ENCODE measurements at places on chromosomes 12 and 14.

- DNase-seq: no peak
Measured at GRCh38 chr12:93126069-93126474, 197.0 kb upstream of the EEA1 start.

DNA sequence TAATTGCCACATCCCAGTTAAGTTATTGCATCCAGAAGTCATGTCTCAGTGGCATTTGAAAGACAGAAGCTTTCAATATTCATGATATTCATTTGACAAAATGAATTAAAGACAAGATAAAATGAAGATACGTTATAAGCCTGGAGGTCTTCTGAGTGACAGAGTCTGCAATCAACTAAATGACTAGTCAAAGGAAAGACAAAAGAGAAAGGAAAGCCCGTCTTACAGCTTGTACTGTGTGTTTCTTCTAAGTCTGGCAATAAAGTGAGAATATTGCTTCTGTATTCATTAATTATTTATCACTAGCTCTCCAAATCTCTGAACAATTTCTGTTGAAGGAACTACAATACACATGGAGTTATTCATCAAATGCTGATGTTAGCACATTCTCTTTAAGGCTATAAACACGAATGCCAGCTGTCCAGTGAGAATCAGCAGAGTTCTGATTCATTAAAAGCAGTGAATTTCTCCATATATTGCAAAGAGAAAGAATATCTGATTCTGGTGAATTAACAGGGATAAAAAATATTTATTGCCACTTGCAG, 70.7 kb downstream of the ATXN7L3B start:
- DNase-seq: no peak

- no peak for DNase-seq
Measured at GRCh38 chr12:14279845-14280244, 85.6 kb upstream of the ATF7IP start.

- no peak for DNase-seq
Measured at GRCh38 chr12:67433385-67434175, 164.4 kb downstream of the CAND1 start.

GRCh38 chr12:116358893-116359761, 81.6 kb upstream of the MED13L start:
- peak; percentile 91 for DNase-seq

DNA sequence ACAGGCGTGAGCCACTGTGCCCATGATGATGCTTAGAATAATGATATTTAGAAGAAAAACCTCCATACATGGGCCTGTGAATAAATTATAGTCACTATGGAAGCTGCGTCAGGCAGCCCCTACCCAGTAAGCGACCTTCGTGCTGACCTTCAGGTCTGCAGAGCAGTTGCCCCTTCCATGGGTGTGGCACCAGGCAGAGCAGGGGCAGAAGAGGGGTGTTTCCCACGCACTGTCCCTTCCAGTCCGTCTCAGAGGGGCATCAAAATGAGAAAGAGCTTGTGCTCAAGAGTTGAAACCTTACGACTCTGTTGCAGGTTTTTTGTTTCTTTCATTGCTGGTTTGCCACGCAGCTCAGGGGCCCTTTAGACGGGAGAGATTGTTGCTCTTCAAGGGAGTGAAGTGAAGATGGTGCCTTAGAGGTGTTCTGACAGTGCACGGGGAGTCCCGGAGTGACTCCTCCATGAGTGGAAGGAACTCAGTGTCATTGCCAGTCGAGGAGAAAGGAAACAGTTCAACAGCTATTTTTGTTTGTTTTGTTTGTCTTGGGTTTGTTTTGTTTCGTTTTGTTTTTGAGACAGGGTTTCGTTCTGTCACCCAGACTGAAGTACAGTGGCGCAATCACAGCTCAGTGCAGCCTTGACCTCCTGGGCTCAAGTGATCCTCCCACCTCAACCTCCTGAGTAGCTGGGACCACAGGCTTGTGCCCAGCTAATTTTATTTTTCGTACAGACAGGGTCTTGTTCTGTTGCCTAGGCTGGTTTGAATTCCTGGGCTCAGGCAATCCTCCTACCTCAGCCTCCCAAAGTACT, 13.9 kb downstream of the CKB start:
- DNase-seq: no peak

DNA sequence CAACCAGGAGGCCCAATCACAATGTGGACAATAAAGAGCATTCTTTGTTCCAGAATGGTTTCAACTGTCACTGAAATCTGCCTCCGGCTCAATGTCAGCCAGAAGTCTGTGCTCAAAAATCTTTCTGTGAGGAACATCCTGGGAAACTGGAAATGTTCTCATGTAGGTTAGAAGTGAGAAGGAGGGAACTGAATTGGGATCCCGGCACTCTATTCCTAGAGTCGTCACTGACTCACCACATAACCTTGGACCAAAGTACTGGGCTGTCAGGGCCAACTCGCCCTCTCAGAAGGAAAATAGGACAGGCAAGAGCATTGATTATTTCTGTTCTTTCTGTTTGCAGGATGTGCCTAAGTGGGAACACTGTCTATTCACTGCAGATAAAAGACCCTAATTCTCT, 57.6 kb downstream of the PRKAB1 start:
- no peak for DNase-seq

DNA sequence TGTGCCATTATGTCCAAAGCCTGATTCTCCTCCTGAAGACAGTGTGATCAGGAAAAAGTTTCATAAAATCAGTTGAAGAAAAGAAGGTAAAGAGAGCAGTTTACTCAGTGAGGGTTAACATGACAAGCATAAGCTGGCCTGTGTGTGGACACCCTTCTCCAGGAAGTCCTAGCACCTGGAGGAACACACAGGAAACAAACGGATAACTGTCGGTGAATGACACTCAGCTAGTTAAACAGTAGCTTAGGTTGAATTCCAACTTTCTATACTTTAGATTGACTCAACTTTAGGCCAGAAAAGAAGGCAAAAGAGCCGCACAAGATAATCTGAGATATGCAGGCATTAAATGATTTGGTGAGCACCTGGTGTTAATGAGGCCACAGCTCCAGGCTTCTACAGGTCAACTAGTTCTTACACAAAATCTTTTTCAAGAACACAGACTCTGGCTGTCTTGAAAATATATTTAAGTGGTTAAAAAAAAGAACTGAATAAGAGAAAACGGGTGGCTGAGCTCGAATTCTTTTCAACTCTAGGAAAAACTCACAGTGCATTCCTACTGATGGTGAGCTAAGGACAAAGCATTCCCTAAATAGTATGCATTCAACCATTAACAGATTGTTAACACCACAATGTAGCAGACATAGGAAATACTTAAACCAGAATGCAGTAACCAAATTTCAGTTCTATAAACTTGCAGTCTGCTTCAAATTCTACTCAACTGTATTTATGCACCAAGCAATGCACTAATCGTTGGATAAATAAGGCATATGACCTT, 56.9 kb upstream of the TSPAN8 start:
- DNase-seq: no peak

GRCh38 chr14:79407572-79407971, 803.7 kb downstream of the DIO2 start:
- no peak for DNase-seq

- no peak for DNase-seq
Measured at GRCh38 chr12:50618864-50619609, 114.3 kb downstream of the DIP2B start.

DNA sequence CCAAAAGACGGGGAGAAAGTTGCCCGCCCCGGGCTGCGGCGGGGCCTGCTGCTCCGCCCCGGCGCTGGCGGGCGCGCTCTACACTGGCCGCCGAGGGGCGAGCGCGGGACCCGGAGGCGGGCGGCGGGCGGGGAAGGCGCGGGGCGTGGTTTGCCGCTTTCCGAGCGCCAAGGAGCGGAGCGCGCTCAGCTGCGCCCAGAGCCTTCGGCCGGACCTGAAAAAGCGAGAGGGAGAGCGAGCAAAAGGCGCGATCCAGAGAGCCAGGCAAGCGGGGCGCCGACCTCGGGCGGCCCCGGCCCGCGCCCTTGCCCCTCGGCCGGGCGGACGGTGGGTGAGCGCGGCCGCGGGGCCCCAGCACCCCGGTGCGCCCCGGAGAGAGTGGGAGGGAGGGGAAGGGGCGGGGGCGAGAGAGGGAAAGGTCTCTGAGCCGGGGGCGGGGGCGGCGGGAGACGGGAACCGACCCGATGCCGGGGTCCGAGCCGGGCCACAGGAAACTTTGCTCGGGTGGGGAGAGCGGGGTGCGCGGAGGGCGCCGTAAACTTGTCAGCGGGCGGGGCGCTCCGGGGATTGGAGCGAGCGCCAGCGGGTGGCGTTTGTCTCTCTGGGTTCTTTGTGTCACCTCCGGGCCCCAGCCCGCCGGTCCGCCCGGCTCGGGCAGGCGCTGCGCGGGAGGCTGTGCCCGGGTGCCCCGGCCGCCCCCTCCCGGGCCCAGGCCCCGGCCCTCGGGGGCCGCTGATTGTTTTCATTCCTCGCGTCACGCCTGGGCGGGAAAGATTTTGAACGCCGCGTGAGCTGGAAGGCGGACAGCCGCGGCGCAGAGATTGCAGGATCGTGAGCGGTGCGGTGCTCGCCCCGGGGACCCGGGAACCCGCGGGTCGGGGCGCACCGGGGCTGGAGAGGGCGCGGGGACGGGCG, at the start of gene SYNE2:
SYNE2 (plus strand) TSS at position 188 of the 915 bp plus-strand sequence. CDS start 56,145 bp downstream, outside the sequence.
- peak; percentile 55 for DNase-seq

DNA sequence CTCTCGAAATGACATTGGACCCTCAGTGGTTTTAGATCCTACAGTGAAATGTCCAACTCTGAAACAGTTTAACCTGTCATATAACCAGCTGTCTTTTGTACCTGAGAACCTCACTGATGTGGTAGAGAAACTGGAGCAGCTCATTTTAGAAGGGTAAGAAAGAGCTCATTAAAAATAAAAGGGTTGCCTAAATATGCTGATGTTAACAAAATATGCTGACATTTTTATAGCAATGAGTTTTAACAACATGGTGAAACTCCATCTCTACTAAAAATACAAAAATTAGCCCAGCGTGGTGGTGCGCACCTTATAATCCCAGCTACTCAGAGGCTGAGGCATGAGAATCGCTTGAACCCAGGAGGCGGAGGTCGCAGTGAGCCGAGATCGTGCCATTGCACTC, 73.5 kb downstream of the LRRK2 start:
- no peak for DNase-seq

DNA sequence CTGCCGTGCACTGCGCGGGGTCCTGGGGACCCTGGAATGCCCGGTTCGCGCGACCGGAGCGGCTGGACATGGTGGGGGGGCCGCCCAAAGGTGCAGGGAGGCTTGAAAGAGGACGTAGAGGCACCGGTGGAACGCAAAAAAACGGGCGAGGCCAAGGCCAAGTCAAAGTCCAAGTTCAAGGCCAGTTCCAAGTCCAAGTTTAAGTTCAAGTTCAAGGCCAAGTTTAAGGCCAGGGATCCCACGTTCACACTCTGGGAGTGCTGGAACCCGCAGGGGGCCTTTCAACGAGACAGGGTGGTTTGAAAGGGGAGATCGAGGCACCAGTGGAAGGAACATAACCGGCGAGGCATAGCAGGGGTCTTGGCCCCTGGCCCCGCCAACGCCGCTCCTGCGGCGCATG, 317.6 kb downstream of the ALG10 start:
- no peak for DNase-seq

DNA sequence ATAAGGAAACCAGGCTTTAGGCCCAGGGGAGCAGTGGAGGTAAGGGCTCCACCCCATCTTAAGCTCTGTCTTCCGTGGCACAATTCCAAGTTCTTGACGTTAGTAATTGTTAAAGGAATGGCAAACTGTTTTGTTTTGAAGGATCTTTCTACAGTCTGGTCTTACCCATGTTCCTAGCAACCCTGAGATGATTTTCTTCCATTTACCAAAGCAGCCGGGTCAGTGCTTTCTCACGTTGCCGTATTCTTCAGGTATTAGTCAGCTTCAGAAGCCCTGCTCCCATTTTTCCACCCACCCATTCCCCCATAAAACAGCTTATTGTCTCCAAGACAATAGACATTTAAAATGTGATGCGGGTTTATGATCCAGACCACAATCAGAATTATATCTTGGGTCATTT, 10.3 kb downstream of the NRIP2 start:
- no peak for DNase-seq

DNA sequence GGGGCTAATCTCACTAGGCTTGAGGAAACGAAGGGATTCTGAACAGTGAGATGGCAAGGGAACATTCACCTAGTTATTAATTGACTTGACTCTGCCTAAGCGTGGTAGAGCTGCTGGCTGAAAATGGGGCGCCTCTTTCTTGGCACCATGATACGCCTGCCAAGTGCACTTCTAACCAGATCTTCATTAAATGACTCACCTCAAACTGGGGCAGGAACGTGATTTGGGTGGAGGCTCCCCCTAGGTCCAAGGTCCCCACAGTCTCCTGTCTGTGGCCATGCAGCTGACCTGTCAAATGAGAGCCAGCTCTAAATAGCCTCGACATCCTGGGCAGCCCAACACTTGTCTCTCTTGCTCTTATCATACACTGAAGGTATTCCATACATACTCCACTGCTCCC, 26.0 kb downstream of the COQ6 start:
- no peak for DNase-seq

DNA sequence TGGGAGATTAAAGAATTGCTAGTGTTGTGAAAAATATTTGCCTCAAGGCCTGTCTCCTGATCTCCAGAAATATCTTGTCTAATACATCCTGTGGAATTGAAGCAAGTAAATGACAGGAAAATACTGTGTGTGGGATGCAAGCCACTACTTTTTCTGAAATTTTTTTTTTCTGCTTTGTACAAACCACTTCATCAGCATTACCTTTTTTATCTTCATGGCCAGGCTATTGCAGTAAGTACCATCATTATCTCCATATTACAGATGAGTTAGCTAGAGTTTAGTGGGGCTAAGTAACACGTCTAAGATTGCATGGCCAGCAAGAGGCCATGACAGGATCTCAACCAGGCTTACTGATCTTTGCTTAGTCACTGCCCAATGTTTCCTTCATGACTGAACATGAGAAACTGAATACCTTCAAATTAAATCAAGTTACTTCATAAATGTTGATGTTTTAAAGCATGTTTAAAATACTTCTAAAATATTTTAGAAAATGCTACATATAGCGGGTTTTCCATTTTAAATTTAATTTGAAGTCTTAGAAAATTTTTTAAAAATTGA, 273.7 kb downstream of the SLC6A15 start:
- DNase-seq: no peak

DNA sequence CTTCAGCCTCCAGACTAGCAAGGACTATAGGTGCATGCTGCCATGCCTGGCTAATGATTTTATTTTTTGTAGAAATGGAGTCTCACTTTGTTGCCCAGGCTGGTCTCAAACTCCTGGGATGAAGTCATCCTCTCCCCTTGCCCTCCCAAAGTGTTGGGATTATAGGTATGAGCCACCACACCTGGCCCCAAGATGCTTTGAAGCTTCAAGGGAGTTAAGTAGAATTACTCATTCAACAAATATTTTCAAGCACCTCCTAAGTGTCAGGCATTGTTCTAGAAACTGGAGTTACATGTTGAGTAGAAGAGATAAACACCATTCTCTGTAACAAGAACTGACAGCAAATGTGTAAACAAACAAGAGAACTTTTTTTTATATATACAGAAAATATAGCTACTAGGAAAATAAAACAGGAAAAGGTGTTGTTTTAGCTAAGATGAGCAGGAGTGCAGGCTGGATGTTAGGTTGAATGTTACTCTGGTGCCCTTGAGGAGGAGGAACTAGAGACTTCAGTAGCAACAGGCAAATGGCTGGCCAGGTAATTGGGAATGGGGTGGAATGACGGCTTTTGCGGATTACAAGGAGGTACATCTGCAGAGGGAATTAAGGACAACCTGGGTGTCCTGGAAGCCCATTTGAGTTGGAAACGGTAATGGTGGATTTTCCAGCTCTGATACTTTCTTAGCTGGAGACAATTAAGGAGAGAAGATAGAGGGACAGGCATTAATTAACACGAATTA, 32.0 kb upstream of the CFAP54 start:
- no peak for DNase-seq

Data from hematopoietic multipotent progenitor cell treated with erythropoietin and hydrocortisone succinate and interleukin-3 and kit ligand, for 8 days (in vitro differentiated cells).